ENCODE measurements at places on chromosomes 7 and 10.
A peak's percentile ranks its signal among the peaks of the same experiment; 100 is the strongest.

GRCh38 chr10:129958629-129959543 is 5.2 kb downstream of the EBF3 start:
- no peak for DNase-seq

DNA sequence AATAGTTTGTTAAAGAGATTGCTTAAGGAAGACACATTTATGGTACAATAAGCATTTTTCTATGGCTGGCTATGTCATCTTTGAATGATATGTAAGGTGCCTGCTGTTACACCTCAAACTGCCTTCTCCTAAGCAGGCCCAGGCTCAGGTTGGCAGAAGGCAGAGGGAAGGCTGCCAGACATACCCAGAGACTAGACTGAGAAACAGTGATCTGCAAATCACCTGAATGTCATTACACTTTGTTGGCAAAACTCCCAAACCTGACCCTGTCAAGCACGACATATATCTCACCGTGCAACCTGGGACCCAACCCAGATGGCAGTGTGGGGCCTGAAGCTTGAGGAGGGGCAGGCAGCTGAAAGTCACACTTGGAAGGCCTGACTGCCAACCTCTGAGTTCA is 136.6 kb upstream of the TARP start:
- no peak for DNase-seq

DNA sequence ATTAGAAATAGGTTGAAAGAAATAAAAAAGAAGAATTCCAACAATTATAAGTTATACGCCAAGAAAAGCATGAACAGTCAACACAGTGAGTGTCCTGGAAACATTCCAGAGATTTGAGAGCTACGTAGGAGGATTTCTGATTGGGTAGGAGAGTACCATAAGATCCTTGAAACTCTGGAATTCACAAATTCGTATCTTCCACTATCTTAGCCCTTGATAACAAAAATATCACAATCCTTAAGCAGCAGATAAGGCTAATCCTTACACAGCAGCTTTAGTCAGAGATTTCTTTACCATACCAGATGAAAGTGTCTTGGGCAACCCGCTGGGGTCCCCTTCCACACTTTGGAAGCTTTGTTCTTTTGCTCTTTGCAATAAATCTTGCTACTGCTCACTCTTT is 8.2 kb downstream of the TPK1 start:
- DNase-seq = peak; percentile 16

DNA sequence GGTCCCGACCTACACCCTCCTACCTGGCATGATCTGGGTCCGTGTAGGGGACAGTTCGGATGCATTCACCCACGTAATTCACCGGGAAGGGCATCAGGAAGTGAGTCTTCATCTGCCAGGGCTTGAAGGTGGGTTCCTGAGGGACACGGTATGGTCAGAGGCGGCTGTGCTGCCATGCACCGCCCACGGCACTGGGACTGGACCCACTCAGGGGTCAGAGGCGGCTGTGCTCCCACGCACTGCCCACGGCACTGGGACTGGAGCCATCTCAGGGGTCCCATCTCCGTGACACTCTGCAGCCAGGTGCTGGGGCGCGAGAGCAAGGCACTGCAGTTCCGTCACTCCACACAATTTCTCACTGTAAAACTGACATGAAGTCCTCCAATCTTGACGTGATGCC is 29.2 kb downstream of the PITRM1 start:
- DNase-seq = no peak

DNA sequence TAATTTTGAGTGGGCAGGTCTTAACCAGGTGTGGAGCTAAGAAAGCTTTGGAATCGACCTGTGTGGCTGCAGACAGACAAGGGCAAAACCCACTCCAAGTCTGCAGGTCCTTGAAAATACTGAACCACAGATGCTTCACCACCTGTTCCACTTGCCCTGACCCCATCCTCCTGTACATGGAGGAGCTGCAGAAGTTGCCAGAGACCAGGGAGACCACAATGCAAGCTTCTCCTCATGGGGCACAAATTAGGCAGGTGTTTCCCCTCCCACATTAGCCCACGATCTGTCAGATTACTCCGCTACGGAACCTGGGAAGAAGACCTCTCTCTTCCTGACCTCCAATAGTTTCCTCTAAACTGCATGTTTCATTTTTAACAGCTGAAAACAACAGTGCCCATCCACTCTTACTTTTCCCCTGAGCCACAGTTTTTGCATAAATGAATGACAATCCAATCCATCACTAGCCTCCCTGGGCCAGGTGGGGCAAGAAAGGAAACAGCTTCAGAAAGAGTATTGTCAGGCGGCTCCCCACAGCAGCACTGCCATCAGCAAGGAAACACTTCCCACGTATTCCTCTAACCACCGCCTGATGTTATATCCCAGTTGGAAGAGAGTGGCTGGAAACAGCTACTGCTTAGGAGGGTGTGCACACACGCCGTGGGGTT is 141.6 kb downstream of the PRKAG2 start:
- DNase-seq = no peak

- no peak for DNase-seq
Measured at GRCh38 chr10:61705022-61705613, 42.4 kb downstream of the CABCOCO1 start.

DNA sequence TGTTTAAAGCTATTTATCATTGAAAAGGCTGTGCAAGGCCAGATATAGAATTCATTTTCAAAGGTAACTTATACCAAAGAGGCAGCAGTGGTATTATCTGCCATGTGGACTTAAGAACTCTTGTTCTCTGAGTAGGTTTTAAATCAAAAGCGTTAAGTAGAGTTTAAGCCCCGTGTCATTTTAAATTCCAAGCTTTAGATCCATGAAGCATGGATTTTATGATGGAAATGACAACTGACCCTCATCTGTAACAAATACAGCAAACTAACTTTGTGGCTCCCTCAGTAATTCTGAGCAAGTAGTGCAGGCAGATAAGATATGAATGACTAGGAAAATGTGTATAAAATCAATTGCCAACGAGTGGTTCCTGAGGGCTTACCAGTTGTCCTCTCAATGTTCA is 247.0 kb downstream of the WDR11 start:
- DNase-seq = no peak

GRCh38 chr10:35784751-35785150 is 142.7 kb upstream of the FZD8 start:
- DNase-seq = no peak

DNA sequence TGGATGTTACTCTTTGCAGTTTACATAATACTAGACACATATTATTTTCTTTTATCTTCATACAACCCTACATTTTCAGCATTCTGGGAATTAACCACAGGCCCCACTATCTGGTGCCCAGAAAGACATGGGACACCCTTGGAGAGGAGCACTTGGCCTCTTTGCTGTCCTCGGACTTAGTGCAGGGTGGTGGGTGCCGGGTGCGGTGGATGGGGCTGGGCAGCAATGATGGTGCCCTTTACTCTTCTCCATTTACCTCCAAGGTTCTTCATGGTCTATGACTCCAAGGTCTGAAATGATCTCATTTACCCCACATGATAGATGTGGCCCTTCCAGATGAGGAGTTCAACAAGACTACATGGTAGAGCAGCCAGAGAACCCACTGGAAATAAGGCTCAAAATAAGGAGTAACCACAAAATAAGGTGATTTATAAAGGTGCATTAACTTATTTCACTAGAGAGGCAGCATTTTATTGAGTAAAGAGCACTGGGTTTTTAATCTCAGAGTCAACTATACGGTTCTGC is 56.2 kb upstream of the IGFBP3 start:
- no peak for DNase-seq

- DNase-seq = no peak
Measured at GRCh38 chr7:143487061-143487460, 9.4 kb downstream of the TAS2R41 start.

GRCh38 chr7:16129431-16130110 is 291.8 kb downstream of the CRPPA start:
- peak; percentile 27 for DNase-seq

DNA sequence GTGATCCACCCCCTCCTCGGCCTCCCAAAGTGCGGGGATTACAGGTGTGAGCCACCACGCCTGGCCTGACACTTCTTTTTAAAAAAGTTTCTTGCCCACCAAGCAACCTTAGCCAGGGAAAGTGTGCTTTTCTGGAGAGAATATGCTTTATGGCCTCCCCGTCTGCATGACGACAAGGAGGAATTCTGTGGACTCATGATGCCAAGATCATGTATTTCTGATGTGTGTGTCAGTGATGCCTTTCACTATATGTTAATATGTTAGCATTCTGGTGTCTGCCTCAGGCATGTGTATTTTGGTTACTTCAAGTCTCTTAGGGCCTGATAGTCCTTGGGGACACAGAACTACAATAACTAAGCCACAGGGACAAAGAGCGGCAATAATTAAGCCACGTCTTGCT is 2.1 kb downstream of the PDSS1 start:
- DNase-seq = no peak

- no peak for DNase-seq
Measured at GRCh38 chr7:46658281-46658680, 737.2 kb upstream of the IGFBP3 start.

- DNase-seq = no peak
Measured at GRCh38 chr10:116138897-116139296, 134.1 kb downstream of the GFRA1 start.

DNA sequence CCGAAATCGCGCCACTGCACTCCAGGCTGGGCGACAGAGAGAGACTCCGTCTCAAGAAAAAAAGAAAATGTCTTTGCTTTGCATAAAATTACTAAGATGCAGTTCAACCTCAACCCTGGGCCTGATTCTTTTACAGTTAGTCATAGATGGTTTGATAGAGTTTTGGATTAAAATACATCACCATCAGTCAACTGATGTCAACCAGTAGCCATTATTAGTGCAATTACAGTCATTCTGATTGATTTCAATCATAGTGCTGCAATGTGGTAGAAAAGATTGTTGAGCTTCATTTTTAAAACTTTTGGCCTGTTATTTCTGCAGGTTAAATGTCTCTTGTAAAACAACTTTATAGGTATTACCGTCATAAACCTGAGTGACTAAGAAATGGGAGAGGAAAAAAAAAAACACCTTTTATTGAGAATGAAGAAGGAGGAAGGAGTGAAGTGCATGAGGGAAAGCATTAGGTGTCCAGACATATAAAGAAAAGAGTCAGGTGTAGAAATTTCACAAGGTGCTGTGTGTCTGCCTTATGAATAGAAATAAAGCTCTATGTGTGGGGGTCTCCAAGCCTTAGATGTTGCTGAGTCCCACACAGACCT is 150.6 kb downstream of the TRIL start:
- DNase-seq = no peak

- no peak for DNase-seq
Measured at GRCh38 chr7:22248111-22248809, 108.7 kb downstream of the RAPGEF5 start.

DNA sequence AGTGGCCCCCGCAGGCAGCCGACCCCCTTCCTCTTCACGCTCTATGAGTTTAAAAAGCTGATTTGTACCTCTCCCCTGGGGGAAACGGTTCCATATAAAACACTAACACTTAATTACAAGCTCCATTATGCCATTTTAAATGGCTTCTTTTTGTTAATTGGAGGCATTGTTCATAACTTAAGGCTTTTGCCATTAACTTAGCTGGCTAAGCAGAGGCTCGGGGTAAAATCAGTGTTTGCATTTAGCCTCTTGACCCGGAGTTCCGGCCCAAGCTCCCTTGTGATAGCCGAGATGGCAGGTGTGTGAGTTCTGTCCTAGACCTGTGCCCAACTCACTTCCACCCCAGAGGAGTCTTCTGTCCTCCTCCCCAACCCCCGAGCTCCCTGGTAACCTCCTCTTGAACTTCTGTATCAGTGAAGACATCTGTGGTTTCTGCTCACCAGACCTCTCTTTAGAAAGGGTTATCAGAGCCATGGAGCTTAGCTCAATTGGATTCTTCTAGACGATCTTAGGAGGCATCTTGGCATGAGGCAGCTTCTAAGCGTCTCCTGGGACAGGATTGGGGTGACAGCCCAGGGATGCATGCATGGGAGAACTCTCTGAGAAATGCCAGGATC is 34.2 kb upstream of the SH2B2 start:
- DNase-seq = no peak

- DNase-seq = no peak
Measured at GRCh38 chr10:24172909-24173308, 36.0 kb upstream of the KIAA1217 start.

GRCh38 chr7:134174795-134175261 is 47.7 kb downstream of the LRGUK start:
- peak; percentile 56 for DNase-seq

DNA sequence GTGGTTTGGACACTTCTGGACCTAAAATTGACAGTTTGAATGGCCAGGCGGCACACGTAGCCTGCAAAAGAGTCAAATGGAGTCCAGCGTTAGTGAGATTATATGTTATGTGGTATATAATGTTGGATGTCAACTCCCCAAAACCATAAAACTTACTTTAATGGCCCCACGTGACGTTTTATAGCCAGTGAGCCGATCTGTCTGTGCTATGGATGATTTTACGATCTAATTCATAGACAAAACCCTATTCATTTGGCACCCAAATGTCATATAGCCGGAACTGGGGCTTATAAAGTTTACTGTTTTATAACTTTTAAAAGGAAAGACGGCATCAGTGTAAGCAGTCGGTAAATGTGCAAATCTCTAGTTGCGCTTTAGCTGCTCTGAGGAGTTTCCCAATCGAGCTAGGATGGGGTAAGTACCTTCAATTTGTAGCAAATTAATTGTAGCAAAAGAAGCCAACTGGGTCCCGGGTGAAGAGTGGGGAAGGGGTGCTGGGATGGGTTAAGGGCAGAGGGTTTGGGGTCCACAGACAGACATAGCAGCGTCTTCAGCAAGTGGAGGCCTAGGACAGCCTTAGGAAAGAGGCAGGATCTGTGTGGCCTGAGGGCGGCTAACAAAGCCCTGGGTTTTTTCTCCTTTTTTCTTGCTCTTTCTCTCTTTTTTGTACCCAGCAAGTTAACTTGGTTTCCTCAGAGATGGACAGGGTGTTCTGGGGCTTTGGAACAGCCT is 3.2 kb downstream of the HOXA5 start:
- DNase-seq = no peak

DNA sequence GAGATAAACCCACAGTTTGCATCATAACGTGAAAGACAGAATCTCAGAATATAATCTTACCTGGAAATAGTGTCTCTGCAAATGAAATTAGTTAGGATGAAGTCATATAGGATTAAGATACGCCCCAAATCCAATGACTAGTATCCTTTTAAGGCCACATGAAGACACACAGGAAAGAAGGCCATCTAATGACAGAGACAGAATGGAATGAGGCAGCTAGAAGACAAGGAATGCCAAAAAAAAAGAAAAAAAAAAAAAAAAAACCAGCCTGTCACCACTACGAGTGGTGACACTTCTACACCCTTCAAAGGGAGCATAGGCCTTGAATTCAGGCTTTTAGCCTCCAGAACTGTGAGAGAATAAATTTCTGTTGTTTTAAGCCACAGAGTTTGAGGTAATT is 82.9 kb downstream of the HYCC1 start:
- no peak for DNase-seq

GRCh38 chr7:143351060-143351459 is 11.5 kb downstream of the FAM131B start:
- DNase-seq = no peak

GRCh38 chr10:116765648-116766081 is 23.3 kb upstream of the HSPA12A start:
- peak; percentile 40 for DNase-seq

- no peak for DNase-seq
Measured at GRCh38 chr10:77027141-77027540, 610.5 kb downstream of the KCNMA1 start.

All from AG08396 (cell line).